Fibroblast of skin of right quadriceps (primary cell): ENCODE measurements at places on chromosomes 2 and 18.

GRCh38 chr2:168858146-168858545 lies 32.1 kb downstream of the SPC25 start:
- no peak for DNase-seq

- DNase-seq = peak; percentile 86
Measured at GRCh38 chr18:78873926-78874500, 105.6 kb upstream of the SALL3 start.

GRCh38 chr2:171128461-171128860 lies 32.2 kb downstream of the TLK1 start:
- no peak for DNase-seq

DNA sequence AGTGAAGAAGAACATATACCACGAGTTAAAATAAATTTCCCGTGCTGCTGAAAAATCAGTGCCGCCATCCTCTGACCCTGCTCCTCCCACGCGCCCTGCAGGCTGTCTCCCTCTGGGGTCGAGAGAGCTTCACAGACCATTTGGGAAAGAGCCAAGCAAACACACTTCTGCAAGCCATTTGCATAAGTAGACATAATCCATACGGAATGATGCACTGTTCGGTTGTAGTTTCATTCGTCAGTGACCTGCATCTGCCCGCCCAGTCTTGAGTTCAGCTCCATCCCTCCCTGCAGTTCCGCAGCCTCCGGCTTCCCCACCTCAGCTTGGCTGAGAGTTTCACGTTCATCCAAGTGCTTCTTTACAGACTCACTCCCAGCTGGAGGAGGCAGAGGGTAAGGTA lies 69.6 kb downstream of the TRAPPC12 start:
- DNase-seq = peak; percentile 13

GRCh38 chr2:183371545-183371944 lies 247.3 kb downstream of the NUP35 start:
- no peak for DNase-seq
